ENCODE measurements at places on chromosomes 4 and X.
A peak's percentile ranks its signal among the peaks of the same experiment; 100 is the strongest.

DNA sequence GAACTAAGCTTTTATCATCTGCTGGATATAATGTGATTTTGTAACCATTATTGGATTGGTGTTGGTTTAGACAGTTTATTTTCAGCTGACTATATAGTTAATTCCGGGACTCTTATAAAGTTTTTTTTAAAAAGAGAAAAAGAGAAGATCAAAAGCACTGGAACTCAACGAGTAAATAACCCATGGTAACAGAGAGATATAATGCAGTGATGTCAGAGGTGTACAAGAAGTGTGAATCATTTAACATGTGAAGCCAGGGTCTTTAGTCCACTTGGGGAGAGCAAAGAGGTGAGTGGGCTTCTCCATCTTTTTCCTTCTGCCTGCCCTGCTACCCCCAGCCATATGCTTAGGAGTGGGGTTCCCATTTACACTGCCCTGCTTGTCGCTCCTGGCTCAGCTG, 3.2 kb downstream of the TMEM165 start:
- no peak for DNase-seq

- DNase-seq, result no peak
Observed at GRCh38 chr4:118076958-118077766, 42.9 kb downstream of the NDST3 start.

DNA sequence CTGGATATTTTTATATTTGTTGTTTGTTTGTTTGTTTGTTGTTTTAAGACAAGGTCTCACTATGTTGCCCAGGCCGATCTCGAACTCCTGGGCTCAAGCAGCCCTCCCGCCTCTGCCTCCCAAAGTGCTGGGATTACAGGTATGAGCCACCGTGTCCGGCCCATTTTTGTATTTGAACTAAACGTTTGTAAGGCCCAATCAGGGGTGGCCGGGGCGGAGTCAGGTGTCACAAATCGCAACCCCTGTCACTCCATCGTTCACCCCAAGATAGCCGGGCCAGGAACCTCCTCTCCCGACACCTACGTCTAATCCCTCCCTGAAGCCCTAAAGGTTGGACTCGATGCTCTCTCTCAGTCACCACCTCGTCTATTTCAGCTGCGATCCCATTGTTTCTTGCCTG, 722 bp upstream of the EFHC2 start:
- DNase-seq, result peak; percentile 33

DNA sequence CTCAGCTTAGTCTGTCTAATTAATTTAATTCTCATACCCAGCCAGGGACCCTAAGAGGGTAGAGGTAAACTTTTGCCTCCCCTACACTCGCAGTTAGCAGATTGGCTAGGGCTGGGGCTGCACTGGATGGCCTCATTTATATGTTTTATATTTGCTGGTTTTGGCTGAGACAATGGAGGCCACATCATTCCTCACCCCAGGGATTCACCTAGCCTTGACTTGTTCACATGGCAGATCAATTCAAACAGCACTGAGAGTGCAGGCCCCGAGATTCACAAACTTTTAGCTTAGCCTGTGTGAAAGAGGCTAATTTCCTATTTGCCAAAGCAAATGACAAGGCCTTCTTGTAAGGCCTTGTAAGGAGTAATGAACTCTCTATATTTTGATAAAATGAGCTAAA, 844.4 kb downstream of the ARAP2 start:
- no peak for DNase-seq

- no peak for DNase-seq
Observed at GRCh38 chr4:10354225-10354624, 103.0 kb downstream of the ZNF518B start.

- no peak for DNase-seq
Observed at GRCh38 chr4:87051121-87051713, 116.4 kb downstream of the AFF1 start.

- no peak for DNase-seq
Observed at GRCh38 chrX:145881175-145881995, 63.8 kb downstream of the SLITRK2 start.

GRCh38 chr4:1009542-1010394, 1.7 kb upstream of the FGFRL1 start:
- peak; percentile 71 for DNase-seq

DNA sequence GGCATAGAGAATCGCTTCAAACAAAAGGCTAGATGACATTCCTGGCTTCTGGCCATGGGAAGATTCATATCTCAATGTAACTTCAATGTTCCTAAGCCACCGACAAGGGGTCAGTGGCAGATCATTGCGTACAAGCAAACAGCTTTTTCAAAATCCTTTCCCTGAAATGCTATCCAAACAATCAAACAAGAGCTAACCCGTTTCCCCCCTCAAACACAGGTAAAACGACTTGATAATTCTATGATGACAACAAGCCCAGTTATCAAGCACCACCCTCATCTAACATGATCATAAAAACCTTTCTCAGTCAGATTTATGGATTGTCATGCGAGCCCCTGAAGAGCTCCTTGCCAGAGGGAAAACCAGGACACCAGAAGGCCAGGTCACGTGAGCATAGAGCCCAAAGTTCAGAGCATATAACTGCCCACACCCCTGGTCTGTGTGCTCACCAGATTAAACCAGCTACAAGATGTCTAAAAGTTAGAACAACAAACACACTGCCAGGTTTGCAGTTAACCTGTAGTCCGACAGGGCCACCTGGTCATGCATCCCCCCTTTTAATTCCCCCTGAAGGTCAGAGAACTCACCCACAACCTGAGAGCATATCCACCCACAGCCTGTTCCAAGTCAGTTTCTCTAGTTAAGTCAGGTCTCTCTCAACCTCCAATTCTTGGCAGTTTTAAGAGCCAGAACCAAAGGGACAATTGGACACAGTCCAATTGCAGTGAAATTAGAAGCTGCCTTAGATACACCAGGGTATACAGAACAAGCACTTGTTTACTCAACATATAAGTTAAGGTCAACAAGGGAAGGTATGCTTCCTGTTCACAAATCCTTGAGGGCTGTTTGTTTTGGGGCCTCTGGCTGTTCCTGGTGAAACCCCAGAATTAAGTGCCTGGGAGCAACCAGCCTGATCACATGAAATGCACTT, 248.1 kb upstream of the PPARGC1A start:
- DNase-seq, result no peak

GRCh38 chrX:15242899-15243555, 26.9 kb downstream of the ASB9 start:
- DNase-seq, result peak; percentile 17

- DNase-seq, result no peak
Observed at GRCh38 chrX:134024686-134025377, 39.4 kb upstream of the GPC3 start.

- DNase-seq, result peak; percentile 3
Observed at GRCh38 chrX:7147413-7147977, at the start of gene STS. STS (plus strand) TSS chrX:7147712; CDS start chrX:7253200, 105,488 bp downstream.

DNA sequence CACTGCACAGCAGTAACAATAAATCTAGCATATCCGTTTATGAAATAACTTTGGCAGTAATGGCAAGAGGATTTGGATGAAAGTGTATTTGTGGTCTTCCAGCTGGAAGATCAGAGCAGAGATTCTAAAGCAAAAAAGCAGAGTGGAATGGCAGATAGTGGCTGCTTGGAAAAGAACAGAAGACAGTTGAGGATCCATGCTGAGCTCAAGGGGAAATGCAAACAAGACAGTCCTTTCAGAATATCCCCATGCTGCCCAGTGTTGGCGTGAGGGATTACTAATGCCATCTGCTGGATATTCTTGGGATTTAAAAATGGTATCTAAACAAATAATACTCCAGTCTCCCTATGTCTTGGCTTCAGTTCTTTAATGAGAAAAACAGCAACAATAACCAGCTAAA, 629.1 kb upstream of the ATOH1 start:
- DNase-seq, result no peak

All from activated T-cell treated with anti-CD3 and anti-CD28 coated beads for 4 hours (primary cell).